Stimulated activated CD8-positive, alpha-beta memory T cell treated with anti-CD3 and anti-CD28 coated beads, Interleukin-15, amount 100 ng/mL, for 4 hours (primary cell): ENCODE measurements at places on chromosomes 7 and 10.

DNA sequence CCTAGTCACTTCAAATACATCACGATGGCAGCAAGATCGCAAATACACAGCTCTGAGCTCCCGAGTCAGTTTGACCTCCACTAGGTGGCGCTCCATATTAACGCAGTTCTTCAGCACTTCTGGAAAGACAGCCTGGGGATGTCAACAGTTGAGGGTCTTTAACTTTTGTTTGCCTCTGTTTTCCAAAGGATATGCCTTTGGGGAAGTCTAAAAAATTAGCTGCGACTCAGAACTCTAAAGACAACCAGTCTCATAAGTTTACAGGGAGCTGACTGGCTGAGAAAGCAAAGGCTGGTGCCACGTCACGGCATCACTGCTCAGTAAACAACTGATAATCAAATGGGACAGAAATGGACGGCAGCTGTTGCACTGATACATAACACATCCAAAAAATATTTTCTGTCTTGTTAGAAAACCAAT is 458.8 kb downstream of the SORCS1 start:
- no peak for DNase-seq

DNA sequence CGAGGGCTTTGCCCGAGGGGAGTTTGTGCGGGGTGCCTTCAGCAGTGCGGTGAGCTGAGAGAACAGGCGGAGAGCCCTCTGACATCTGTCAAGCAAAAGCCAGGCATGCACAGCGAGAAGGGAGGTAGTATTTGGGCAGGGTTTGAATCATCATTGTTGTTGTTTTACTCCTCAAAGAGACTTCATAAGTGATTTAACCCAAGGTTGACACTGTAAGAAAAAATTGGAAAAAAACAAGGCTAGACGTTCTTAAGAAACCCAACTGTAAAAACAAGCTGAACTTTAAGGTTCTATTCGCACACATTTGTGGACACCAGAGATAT is 1.3 kb downstream of the ADAM22 start:
- DNase-seq = no peak

DNA sequence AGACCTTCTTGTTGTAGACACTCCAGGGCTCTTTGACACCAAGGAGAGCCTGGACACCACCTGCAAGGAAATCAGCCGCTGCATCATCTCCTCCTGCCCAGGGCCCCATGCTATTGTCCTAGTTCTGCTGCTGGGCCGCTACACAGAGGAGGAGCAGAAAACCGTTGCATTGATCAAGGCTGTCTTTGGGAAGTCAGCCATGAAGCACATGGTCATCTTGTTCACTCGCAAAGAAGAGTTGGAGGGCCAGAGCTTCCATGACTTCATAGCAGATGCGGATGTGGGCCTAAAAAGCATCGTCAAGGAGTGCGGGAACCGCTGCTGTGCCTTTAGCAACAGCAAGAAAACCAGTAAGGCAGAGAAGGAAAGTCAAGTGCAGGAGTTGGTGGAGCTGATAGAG is 5.5 kb downstream of the GIMAP7 start:
- no peak for DNase-seq

- DNase-seq = no peak
Observed at GRCh38 chr10:21950566-21950965, 53.0 kb downstream of the DNAJC1 start.

DNA sequence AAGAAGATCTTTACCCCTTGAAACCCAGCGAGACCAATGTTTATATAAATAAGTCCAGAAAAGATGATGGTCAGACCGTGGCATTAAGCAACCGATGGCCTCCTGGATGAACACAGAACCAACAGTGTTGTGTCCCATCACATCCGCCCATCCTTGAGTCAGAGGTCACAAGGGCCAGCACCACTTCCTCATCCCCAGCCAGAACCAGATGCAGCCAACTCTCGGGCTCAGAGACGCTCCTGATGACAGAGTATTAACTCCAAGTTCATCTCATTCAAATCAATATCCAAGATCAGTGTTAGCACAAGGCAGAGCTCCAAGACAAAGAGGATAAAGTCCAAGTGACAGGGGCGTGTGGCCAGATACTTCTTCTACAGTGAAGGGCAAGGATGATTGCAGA is 63.5 kb downstream of the FAM53B start:
- no peak for DNase-seq

DNA sequence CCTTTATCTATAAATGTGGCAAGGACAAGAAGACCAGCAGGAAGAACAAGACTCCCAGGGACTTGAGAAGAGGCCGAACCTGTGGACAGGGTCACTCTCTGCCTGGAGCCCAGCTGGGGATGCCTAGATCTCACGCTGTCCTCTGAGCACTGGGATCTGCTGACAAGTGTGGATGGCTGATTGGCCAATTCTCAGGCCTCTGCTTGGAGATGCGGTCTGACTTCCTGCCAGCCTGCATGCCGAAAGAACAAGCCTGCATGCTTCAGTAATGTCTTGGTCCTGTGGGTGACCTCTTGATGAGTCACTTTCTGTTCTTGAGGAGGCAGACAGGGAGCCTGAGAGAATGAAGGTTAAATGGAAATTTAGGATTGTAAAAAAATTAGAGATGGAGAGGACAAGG is 84.7 kb downstream of the TMEM178B start:
- no peak for DNase-seq

- no peak for DNase-seq
Observed at GRCh38 chr7:158063850-158064610, 523.6 kb downstream of the PTPRN2 start.

- no peak for DNase-seq
Observed at GRCh38 chr7:117774943-117775342, 98.3 kb downstream of the CTTNBP2 start.

- DNase-seq = no peak
Observed at GRCh38 chr10:68235581-68235980, 3.7 kb upstream of the ATOH7 start.

DNA sequence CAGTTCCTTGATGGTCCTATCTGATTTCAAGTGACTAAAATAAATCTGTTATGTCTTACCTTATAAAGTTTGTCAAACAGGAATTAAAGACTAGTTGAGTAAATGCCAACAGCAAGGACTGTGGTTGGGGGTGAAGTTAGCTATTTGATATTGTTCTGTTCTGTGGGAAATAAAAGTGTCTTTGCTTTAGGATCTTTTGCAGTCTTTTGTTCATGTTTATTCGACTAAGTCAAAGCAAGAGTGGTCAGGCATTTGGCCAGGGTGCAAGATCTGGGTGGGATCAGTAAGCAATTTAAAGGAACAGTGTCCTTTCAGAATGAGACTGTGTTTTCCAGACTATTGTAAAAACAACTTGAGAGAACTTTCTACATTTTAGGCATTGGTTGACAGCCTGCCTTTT is at the start of gene COL28A1:
Gene COL28A1, minus strand, starts transcription at position 183 of the 400 bp plus-strand sequence. CDS start 2,998 bp downstream, outside the sequence.
- DNase-seq = no peak

GRCh38 chr10:114266521-114266920 is 27.5 kb downstream of the VWA2 start:
- no peak for DNase-seq

- no peak for DNase-seq
Observed at GRCh38 chr10:10667466-10667865, 350.2 kb upstream of the CELF2 start.

- no peak for DNase-seq
Observed at GRCh38 chr10:28047061-28047460, 48.2 kb upstream of the ODAD2 start.

GRCh38 chr10:112967200-112967599 is 17.2 kb downstream of the TCF7L2 start:
- DNase-seq = no peak

- no peak for DNase-seq
Observed at GRCh38 chr10:14486777-14487487, 156.2 kb upstream of the FRMD4A start.

- no peak for DNase-seq
Observed at GRCh38 chr7:24343614-24344013, 59.6 kb downstream of the NPY start.

DNA sequence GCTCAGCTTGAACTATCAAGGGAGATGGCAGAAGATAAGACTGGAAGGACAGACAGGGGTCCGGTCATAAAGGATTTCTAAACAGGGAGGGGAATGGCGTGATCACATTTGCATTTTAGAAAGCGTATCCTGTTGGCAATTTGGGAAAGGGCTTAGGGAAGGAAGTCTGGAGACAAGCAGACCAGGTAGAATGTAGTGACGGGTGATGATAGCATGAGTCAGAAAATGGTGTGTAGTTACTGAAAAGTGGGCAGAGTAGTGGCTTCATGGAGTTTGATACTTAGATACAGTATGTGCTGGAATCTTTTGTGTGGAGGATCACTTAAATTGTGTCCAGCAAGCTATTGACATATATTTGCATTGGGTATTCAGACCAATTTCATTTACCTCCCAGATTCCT is 61.2 kb downstream of the LRGUK start:
- no peak for DNase-seq

DNA sequence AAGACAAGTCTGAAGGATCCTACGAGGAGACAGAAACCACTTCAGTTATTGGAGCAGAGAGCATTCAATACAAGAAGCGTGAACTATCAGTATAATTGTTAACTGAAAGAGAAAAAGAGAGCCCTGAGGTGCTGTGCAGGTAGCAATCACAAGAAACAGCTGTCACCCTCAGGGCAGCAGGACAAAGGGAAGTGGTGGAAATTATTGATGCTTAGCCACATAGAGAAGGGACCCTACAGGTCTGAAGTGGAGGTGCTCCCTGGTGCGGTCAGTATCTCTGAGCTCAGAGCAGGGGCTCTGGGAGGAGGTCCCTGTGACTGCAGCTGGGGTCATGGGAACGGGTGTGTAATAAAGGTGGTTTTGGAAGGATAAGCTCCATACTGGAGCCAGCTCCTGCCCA is 97.8 kb upstream of the KLF6 start:
- no peak for DNase-seq

DNA sequence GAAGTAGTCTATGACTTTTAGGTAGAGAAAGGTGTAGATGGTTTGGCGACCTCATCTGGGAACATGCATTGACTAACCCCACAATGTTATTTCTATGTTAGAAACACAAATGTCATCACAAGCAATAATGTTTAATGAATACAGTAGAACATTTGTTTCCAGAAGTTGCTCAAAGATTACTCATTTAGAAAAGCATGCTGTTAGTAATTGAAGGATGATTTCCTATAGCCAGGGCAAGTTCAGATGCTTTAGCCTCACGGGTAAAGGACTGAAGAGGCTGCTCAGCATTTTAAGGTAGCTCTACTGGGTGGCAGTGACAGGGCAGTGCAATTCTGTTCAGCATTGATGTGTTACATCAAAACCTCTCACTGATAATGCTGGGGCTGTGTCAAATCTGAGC is 199.3 kb upstream of the FZD1 start:
- no peak for DNase-seq

DNA sequence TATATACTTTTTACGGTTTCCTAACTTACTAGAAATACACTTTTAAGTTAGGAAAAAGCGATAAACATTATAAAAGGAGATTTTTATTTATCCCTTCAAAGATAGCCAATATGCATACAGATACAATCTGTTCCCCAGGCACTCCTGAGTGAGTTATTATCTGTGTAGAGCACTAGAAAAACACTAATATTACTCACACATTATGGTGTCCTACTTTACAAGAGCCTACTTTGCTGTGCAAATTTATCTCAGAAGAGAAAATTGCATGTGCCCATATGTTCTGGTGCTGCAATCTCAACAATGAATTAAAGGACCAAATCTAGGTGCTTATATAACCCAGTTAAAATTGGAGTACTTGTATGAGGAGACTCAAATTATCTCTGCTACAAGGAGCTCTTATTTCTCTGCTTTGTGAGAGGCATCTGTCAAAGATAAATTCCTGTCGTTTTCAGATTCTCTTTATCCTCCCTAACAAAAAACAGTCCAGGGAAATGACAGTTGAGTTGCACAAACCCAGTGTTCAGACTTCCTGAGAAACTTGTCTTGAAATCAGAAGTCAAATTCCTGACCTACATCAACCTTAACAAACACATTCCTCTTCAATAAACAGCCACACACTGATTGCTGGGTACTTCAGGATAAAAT is 28.9 kb downstream of the CPA1 start:
- DNase-seq = no peak

- DNase-seq = no peak
Observed at GRCh38 chr10:31522820-31523219, 203.8 kb downstream of the ZEB1 start.

GRCh38 chr7:140209866-140210609 is 33.3 kb upstream of the KDM7A start:
- DNase-seq = no peak

DNA sequence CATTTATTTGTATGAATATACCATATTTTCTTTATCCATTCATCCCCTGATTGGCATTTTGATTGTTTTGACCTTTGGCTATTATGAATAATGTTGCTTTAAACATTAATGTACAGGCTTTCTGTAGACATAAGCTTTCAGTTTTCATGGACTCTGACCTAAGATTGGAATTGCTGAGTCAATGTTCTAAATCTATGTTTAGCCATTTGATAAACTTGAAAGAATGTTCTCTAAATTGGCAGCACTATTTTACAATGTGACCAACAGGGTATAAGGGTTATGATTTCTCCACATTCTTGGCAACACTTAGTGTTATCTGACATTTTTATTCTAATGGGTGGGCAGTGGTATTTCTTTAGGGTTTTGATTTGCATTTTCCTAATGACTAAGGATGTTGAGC is 229.7 kb upstream of the ETV1 start:
- no peak for DNase-seq

GRCh38 chr10:111078505-111079185 is 1.8 kb downstream of the ADRA2A start:
- no peak for DNase-seq

DNA sequence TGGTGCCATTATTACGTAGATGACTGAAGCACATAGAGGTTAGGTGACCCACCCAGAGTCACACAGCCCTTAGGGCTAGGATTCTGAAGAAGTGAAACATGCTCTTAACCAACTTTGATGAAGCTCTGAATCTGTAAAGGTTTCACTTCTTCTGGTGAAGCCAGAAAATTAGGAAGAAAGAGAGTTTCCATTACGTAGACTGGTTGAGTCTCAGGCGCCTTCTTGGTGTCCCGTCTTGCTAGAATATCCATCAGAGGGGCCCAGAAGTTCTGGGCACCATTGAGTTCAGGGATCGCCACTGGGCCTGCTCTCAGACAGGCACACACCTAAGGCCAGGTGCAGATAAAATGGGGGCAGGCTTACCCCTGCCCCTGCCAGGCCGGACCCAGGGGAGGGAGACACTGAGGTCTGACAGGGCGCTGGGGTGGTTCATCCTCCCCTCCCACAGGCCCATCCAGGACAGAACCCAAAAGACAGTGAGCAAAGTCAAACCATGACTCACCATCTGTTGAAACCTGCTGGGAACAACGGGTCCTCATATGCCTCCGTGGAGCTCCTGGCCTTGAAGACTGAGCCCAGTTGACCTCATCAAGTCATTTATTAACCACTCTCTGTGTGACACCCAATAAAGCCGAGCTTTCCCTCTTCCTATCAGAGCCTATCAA is 33.2 kb downstream of the DRGX start:
- no peak for DNase-seq

- DNase-seq = no peak
Observed at GRCh38 chr7:66050990-66051448, 24.6 kb upstream of the ASL start.

- DNase-seq = no peak
Observed at GRCh38 chr7:94031865-94032264, 27.7 kb upstream of the BET1 start.

DNA sequence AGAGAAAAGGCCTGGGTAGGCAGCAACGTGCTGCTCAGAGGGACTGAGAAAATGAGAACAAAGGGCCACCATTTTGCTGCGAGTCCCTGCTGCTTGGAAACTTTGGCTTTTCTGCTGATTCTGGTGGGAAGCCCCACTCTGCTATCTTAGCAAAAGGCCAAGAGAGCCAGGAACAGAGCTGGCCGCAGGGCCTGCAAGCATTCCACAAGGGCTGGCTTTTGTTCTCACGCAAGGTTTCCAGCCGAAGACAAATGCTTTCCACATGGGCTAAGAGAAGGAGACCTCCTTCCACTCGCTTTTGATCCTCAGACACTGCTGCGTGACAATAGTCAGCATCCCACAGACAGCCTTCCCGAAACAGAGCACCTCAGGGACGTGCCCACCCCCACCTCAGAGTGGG is 163.1 kb downstream of the ARHGAP12 start:
- no peak for DNase-seq
